Right lung (tissue), 10 donors: ENCODE measurements at places on chromosomes 6 and 20. TPM values are rescaled to one million over a fixed set of nuclear protein-coding genes. Genes with fewer than 3 reads are reported as not detected.

GMPR gene
- 8.6 TPM for polyA plus RNA-seq

GRCh38 chr6:156437121-156437879 is 339.9 kb upstream of the ARID1B start:
- DNase-seq = no peak

- DNase-seq = no peak
Observed at GRCh38 chr6:74280130-74280692, 584.2 kb downstream of the CD109 start.

DNA sequence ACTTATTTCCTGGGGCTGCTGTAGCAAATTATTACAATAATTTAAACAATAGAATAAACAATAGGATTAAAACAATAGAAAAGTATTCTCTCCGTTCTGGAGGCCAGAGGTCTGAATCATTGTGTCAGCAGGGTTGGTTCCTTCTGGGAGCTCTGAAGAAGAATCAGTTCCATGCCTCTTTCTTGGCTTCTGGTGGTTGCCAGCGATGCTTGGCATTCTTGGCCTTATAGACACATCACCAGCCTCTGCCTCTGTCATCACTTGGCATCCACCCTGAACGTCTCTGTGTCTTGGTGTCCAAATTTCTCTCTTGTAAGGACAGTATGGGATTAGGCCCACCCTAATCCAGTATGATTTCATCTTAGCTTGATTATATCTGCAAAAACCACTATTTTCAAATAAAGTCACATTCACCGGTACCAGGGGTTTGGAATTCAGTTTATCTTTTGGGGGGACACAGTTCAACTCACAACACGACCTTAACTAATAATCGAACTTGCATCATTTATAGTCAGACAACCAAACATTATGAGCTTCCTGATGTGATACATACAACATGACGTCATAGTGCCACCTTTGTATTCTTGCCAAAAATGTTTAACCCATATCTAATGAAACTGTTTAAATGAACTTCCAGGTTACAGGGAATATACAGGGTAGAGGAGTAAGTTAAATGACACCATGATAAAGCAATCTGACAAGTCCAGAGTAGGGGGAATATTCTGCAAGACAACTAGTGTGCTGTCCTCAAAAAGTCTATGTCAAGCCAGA is 84.7 kb upstream of the RNF24 start:
- DNase-seq = no peak
